ENCODE measurements at places on chromosomes 1 and 21.

- no peak for DNase-seq
These were observed 273.2 kb downstream of the DYRK1A start for GRCh38 chr21:37639756-37640155.

- peak; percentile 35 for DNase-seq
These were observed 17.1 kb upstream of the CCDC190 start for GRCh38 chr1:162878000-162878596.

- no peak for DNase-seq
These were observed 1117.5 kb downstream of the NCAM2 start for GRCh38 chr21:22115746-22116145.

DNA sequence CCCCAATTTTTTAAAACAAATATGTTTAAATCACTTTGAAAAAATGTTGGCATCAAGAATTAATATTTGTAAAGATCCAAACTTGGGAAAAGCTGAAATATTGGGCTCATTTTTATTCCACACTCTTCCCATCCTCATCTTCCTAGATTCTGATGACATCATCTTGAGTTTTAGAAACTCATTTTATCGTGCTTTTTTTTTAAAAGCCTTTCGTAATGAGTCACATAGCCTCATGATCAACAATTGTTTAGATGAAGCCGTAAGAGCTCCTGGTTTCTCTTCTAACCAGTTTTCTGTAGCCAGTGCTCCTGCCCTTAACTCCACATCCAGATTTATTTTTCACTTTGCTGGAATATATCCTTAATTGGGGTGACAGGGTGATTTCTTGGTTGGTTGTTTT, 78.6 kb downstream of the POFUT2 start:
- no peak for DNase-seq

DNA sequence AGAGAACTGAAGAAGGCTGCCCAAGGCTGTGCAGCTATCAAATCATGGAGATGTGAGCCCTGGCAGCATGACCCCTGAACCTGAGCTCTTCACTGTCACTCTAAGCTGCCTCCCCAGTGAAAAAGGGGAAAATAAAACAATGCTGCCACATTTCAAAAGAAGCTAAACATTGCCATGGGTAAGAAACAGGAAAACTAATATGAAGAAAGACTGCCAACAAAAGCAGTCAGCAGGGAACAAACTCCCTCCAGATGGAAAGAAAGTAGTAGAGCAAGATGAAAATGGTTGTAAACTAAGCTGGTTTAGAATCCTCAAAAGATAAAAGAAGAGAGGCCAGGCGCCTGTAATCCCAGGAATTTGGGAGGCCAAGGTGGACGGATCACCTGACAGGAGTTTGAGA, 36.2 kb upstream of the CSF1 start:
- DNase-seq = no peak

- no peak for DNase-seq
These were observed 2.3 kb upstream of the USH2A start for GRCh38 chr1:216425577-216425976.

DNA sequence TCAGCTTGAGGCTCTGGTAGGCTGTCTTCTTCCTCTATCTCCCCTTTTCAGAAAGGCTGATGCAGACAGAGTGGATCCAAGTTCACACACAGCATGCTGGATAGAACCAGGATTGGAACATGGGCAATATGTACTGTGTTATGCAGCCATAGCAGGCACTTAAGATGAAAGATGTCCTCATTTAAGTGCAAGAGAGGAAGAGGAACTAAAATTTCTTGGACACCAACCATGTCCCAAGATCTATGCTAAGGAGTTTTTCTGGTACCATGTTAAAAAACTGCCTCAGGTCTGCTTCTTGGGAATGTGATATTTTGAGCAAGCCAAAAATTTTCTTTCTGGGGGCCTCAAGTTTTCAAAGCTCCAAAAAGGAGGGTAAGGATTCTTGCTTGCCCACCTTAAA, 1.2 kb downstream of the SDHB start:
- no peak for DNase-seq

GRCh38 chr21:37811711-37812110, 104.5 kb downstream of the KCNJ6 start:
- DNase-seq = no peak

- no peak for DNase-seq
These were observed 21.2 kb downstream of the ARID1A start for GRCh38 chr1:26717017-26717491.

DNA sequence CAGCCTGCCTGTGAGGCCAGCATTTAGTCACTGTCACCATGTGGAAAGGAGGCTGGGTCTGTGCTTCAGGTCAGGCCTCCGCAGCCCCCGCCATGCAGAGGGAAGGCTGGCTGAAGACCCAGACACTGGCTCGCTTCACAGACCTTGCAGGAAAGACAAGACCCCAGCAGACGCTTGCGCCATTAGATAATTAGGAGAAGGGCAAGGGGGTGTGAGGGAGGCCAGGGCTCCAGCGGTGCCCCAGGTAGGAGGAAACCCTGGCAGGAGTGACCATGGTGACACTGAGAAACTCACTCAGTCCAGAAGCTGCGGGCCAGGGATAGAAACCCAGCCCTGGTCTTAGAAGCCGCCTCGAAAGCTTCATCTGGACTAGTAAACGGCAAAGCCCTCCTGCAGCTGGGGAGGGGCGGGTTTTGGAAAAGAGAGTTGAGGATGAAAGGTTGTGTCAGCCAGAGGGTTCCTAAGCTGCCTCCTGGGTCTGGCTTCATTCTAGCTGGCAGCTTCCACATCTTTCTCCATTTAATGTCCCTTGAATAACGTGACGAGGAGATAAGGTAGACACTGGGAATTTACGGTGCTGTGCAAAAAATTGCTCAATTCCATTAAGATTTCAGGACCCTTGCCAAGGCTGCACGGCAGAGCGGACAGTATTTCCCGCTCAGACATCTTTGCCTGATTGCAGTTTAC, 294.1 kb upstream of the VAMP3 start:
- DNase-seq = no peak

DNA sequence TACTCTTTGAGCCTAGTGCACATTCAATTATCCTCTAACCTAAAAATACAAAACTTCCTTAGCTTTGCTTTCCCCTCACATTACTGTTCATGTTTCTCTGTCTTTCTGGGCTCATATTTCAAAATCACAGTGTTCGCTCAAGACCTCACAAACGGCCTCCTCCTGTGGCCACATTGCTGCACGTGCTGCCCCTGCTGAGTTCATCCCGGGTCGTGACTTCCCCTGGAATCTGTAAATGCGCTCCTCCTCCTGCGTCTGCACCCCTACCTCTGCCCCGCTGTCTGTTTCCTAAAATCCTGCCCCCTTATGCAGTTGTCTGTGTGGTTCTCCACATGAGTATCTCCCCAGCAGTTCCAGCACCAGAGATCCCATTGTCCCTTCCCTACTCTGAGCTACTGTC, 45.5 kb upstream of the RAVER2 start:
- DNase-seq = no peak

- DNase-seq = no peak
These were observed 3.2 kb upstream of the PRXL2B start for GRCh38 chr1:2583331-2583791.

- no peak for DNase-seq
These were observed 2.3 kb upstream of the CHI3L1 start for GRCh38 chr1:203188686-203189232.
